ENCODE measurements at places on chromosomes 4 and X.

GRCh38 chr4:118972167-118972566 is 83.5 kb downstream of the SYNPO2 start:
- peaks cover 3% of the 10 kb centered on the region for H3K36me3 ChIP-seq
- H3K27ac ChIP-seq = no peak overlapping the region
- peaks cover 12% of the 10 kb centered on the region for H3K4me1 ChIP-seq
- no peak for DNase-seq
- no peaks in the 10 kb centered on the region for H3K27me3 ChIP-seq
- no peak overlapping the region for H3K4me3 ChIP-seq

GRCh38 chr4:91746551-91746950 is 557.2 kb upstream of the GRID2 start:
- H3K27ac ChIP-seq = no peak overlapping the region
- no peak overlapping the region for H3K4me3 ChIP-seq
- DNase-seq = no peak

DNA sequence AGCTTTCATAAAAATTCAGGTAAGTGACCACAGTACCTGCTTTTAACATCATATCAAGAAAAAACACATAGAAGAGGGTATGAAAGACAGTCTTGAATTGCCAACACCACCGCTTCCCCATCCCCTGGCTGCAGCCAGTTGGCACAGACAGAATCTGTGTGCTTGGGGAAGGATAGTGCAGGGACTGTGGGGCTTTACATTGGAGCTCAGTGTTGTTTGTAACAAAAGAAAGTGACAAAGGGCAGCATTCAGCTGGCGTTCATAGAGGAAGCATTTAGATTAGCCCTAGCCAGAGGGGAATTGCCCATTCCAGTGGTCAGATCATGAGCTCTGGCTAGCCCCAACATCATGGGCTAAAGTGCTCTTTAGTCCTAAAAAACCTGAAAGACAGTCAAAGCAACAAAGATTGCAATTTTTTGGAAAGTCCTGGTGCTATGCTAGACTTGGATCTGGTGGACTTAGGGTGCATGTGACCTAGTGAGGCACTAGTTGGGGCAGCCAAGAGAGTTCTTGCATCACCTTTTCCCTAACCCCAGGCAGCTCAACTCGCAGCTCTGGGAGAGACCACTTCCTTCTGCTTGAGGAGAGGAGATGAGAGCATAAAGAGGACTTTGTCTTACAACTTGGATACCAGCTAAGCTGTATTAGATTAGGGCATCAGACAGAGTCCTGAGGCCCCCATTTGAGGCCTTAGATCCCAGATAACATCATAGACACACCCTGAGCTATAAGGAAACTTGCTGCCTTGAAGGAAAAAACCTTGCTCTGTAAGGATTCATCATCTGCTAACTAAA is 1602.4 kb upstream of the ADGRL3 start:
- no peak overlapping the region for H3K27ac ChIP-seq
- no peak for DNase-seq
- H3K4me1 ChIP-seq = no peaks in the 10 kb centered on the region
- no peaks in the 10 kb centered on the region for H3K36me3 ChIP-seq
- no peaks in the 10 kb centered on the region for H3K27me3 ChIP-seq
- H3K4me3 ChIP-seq = no peak overlapping the region

DNA sequence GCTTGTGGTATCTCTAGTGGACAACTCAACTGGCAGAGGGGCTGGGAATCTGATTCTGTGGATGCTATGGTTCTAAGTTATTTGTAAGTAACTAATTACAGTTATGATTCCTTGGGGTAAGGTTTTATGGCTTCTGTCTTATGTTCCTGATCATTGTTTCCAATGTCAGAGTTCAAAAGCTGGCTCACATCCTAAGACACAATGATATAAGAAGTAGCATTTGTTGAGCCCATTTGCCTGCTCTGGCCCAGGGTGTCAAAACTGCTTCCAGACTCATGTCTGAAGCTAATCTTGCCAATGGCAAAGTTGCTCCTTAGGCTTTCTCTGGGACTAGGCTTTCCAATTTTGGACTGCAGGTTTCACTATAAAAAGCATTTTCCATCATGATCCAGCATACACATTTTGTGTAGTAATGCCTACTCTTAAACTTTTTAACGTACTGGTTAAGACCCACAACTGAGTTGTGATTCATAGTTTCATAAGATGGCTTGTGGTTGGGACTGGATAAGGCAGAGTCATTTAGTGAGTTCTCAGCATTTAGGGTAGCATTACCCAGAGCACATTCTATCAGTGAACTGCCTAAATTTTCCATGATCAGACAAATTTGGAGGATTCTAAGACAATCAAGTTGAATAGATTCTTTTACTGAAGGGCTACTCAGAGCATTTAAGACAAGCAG is 50.0 kb downstream of the CCNI start:
- H3K4me1 ChIP-seq = peaks cover 32% of the 10 kb centered on the region
- peak; percentile 26 for DNase-seq
- H3K36me3 ChIP-seq = peaks cover 70% of the 10 kb centered on the region
- no peak overlapping the region for H3K27ac ChIP-seq

DNA sequence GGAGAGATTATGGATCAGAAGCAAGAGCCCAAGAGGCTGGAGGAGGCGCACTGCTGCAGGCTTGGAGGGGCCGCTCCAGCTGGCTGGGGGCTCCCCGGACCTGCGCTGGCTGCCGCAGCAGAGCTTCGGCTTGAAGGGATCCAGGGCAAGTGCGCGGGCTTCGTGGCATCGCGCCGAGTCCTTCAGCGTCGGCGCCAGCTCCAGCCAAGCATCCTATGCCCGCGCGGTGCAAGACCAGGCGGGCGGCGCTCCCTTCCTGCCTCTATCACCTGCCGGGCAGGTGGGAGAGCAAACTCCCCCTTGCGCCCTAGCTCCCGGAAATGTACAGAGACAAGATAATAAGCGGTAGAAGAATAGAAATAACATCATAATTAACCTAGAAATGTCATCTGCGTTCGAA is 10.5 kb upstream of the UCP1 start:
- DNase-seq = no peak
- H3K4me3 ChIP-seq = no peak overlapping the region
- no peak overlapping the region for H3K27ac ChIP-seq
- H3K36me3 ChIP-seq = no peaks in the 10 kb centered on the region

DNA sequence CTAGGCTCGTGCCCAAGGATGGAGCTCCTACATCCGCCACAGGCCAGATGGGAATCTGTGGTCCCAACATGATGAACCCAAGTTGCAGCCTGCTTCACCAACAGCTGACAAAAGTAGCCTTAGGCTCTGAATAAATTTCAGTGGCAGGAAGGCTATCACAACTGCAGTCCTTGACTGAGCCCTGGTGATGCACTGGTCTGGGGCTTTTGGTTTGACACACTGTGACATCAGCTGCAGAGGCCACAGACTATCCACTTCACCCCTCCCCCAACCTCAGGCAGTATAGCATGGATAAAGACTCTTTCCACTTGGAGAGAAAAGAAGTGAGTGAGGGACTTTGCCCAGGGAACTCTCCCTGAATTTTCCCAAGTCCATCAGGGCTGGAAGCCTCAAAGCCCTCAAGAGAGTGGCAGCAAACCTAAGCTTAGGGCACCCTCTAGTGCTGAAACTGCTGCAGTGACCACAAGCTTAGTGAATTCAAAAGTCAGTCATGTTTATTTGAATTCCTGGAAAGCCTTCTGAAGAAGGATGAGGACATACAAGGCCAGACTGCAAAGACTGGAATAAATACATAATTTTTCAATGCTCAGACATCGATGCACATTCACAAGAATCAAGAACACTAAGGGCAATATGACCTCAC is 135.0 kb upstream of the TENT5D start:
- H3K36me3 ChIP-seq = no peaks in the 10 kb centered on the region
- H3K27ac ChIP-seq = no peak overlapping the region
- no peak overlapping the region for H3K4me3 ChIP-seq
- no peaks in the 10 kb centered on the region for H3K27me3 ChIP-seq
- no peak for DNase-seq

DNA sequence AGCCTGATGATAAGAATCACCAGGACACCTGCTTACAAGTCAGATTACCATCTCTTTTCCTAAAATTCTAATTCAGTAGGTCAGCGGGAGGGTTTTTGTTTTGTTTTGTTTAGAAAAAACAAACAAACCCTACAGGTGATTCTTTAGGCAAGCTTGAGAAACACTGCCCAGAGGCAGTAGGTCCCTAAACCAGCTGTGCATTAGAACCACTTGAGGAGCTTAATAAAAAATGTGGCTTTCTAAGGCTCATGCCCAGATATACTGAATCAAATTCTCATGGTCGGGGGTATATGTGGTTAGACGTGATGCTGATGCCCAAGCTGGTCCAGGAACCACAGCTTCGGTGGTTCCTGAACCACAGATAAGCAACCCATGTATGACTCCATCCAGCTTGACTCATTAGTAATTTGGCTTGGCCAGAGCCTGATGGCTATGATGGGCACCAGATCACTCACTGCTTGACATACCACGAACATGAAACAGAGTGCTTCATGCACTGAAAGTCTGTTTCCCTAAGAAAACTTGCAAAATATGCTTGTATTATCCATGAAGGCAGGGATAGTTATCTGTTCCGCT is 338.1 kb upstream of the F9 start:
- H3K27ac ChIP-seq = no peak overlapping the region
- peaks cover 12% of the 10 kb centered on the region for H3K27me3 ChIP-seq
- H3K4me1 ChIP-seq = peaks cover 3% of the 10 kb centered on the region
- no peak for DNase-seq
- H3K36me3 ChIP-seq = no peaks in the 10 kb centered on the region
- H3K4me3 ChIP-seq = no peak overlapping the region

- no peaks in the 10 kb centered on the region for H3K36me3 ChIP-seq
- no peaks in the 10 kb centered on the region for H3K27me3 ChIP-seq
- H3K4me1 ChIP-seq = no peaks in the 10 kb centered on the region
- H3K4me3 ChIP-seq = no peak overlapping the region
- no peak overlapping the region for H3K27ac ChIP-seq
These were observed 383.3 kb downstream of the GRXCR1 start for GRCh38 chr4:43275779-43276178.

DNA sequence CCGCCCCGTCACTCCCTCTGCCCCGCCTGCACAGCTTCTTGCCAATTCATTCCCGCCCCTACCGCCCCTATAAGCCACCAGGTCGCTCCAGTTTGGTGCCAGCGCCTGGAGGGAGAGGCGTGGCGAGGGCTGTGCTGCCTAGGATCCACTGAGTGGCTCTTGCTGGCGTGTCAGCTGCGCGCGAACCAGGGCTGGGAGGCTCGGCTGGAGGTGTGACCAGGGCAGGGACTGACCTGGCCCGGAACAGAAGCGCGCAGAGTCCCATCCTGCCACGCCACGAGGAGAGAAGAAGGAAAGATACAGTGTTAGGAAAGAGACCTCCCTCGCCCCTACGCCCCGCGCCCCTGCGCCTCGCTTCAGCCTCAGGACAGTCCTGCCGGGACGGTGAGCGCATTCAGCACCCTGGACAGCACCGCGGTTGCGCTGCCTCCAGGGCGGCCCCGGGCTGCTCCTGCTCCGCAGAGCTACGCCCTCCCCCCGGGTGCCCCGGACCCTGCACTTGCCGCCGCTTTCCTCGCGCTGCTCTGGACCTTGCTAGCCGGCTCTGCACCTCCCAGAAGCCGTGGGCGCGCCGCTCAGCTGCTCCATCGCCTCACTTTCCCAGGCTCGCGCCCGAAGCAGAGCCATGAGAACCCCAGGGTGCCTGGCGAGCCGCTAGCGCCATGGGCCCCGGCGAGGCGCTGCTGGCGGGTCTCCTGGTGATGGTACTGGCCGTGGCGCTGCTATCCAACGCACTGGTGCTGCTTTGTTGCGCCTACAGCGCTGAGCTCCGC is at the start of gene GPR78:
GPR78 (plus strand) TSS at position 72 of the 773 bp plus-strand sequence; CDS start at position 663, 591 bp downstream.
- no peak within 1 kb of the TSS for H3K27ac ChIP-seq
- no peaks in the 10 kb centered on the region for H3K36me3 ChIP-seq
- H3K4me1 ChIP-seq = no peaks in the 10 kb centered on the region
- DNase-seq = peak; percentile 69
- H3K27me3 ChIP-seq = no peaks in the 10 kb centered on the region

- H3K4me1 ChIP-seq = no peaks in the 10 kb centered on the region
- no peaks in the 10 kb centered on the region for H3K36me3 ChIP-seq
- DNase-seq = no peak
- no peak overlapping the region for H3K4me3 ChIP-seq
These were observed 78.6 kb upstream of the RAI2 start for GRCh38 chrX:17939724-17940123.

DNA sequence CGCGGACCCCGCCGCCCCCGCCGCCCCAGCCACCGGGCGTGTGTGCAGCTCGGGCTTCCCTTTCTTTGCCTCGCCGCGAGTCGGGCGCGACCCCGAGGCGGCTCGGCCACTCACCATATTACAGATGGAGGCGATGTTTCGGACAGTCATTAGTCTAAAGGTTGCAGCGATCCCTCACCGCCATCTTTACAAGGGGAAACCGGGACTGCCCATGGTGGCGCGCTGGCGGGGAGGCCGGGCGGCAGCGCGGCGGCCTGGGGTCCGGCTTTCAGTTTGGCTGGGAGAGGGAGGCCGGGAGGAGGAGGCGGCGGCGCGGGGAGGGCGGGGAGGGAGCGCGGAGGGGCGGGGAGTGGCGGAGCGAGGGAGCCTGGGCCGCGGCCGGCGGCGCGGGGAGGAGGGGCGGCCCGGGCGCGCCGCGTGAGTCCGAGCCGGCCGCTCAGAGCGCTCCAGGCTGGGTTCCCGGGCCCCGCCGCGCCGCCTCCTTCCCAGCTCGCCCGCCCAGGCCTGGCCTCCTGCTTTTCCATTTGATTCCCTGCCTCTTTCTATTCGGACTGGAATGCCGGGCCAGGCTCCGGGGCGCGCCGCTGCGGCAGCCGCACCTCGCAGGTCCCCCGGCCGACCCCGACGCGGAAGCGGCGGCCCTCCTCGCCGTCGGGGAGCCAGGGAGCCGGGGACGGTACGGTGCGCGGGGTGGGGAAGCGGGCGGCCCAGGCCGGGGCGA is at the start of gene USP46:
USP46 (minus strand) TSS at position 301 of the 721 bp plus-strand sequence; CDS start at position 150, 151 bp downstream.
- H3K27ac ChIP-seq = peak within 1 kb of the TSS; percentile 73
- H3K27me3 ChIP-seq = peaks cover 19% of the 10 kb centered on the region
- DNase-seq = peak; percentile 52
- peaks cover 14% of the 10 kb centered on the region for H3K4me1 ChIP-seq
- H3K4me3 ChIP-seq = peak within 1 kb of the TSS; percentile 75
- H3K36me3 ChIP-seq = peaks cover 6% of the 10 kb centered on the region

DNA sequence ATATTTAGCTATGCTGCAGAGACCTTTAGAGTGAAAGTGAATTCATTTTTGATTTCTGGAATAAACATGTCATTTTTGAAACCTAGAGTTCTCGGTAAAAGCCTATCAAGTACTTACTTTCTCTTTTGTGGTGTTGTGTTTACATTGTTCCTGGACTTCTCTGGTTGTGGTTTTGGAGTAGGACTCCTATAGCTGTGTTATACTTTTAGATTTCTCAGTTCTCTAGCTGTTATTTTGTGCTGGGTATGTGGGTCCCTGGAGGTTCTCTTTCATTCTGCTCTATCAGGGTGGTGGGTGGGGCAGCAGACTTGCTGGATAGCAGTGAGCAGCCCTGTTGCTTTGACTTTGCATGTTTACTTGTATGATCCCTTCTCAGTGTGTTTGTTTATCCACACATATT is 25.6 kb upstream of the MSMO1 start:
- DNase-seq = no peak
- peaks cover 13% of the 10 kb centered on the region for H3K4me1 ChIP-seq
- H3K4me3 ChIP-seq = peak overlapping the region; percentile 76
- peak overlapping the region; percentile 85 for H3K27ac ChIP-seq
- no peaks in the 10 kb centered on the region for H3K27me3 ChIP-seq

Data from activated CD8-positive, alpha-beta T cell treated with anti-CD3 and anti-CD28 coated beads, Interleukin-2, amount 10 ng/mL, durations not matched to agents 7 days and 5 days (primary cell).